ENCODE measurements at places on chromosomes 4 and X.

DNA sequence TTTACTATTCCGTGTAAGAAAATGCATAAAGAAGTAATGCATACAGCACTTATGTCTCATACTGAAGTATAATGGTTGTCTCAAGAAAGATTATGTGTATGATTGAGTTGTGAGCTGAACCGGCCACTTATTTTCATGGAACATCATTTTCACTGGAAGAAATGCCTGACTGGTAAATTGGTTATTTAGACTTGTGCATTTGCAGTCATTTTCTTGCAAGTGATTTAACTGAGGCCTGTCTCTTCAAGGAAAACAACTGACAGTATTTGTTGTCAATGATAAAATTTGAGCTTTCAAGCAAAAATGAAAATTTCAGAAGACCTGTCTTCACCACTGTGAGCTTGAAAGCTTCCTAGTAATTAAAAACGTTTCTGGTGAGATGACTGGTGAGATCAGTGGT, 62.7 kb upstream of the RPS6KA3 start:
- no peak for DNase-seq

- DNase-seq, result no peak
These were observed 66.8 kb downstream of the SPIN3 start for GRCh38 chrX:56928546-56928945.

- peak; percentile 62 for DNase-seq
These were observed 5.6 kb upstream of the PCDH7 start for GRCh38 chr4:30714408-30715031.

DNA sequence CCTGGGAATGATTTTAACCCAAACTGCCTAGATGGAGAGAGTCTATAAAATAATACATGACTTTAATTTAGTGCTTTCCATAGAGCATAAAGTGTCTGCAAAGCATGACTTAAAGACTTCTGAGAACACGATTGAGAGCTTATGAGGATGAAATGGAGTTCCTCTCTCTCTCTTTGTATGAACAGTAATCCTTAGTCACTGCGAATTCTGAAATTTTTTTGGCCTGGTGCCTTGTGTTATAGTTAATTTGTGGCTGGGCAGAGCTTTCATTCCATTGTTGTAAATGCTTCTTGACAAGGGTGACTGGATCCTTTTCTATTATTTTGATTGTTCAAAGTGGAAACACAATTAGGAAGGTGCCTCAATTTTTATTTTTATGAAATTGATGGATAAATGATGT, 179.5 kb downstream of the CEP135 start:
- DNase-seq, result no peak

DNA sequence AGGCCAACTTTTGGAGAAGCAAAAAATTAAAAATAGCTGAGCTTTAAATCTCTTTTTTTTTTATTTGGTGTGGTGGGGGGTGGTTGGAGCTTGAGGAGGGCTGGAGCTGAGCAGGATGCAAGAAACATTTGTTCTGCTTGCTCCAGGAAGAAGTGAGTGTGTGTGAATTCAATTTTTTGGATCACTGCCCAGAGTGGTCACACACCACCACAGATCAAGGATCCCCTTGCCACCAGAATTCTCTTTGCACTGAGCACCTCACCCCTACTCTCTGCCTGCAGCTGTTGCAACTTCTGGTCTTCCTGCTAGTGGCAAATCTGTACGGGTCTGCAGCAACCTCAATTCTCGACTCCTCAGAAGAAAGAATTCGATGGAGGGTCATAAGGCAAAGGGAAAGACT, 19.9 kb upstream of the PLP1 start:
- no peak for DNase-seq

DNA sequence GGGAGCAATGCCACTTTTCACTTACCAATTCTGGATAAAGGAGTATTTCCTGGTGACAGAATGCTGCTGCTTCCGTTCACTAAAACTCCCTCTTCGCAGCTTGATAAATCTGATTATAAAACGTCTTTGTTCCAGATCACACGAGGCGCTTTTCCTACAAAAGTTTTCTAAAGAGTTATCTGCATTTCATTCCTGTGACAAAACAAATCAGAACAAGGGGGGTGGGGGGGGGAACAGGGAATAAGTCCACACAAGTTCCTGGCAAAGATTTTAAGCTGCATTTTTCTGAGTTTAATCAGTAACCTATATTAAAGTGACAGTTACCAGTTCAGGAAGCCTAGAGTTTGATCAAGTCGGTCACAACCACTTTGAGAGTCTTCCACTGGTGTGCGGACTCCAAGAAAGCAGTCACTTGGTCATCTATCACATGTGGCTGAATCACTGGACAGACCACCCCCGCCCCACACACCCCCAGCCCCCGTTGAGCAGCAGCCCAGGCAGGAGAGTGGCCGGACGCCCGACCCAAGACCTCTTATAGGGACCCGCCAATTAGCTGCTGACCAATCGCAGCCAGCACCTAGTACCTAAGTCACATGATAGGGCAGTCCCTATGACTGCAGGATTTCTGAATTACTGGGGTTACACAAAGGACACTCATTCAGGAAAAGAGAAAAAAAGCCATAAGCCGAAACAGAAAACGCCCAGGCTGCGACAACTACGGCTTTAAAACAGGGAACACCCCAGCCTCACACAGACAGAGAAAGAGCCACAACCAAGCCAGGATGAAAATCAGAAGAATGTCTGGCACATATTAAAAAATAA, 569.3 kb upstream of the DIPK2B start:
- no peak for DNase-seq

DNA sequence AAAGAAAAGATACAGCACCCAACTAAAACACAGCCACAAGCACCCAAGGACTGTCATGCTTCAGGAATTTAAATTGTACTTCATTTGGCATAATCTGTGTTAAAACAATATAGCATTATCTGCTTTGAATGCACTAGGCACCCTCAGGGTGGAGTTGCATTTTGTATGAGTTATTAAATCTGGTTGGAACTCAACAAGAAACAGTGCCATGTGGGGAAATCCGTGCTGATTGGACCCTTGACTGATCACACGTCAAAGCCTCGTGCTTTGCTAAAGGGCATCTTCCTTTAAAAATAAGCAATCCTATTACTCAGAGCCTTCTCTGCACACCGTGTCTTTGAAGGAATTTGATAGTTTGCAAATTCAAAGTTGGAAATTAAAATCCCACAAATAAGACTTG, 35.4 kb downstream of the IGFBP7 start:
- DNase-seq, result no peak

- no peak for DNase-seq
These were observed 332.5 kb upstream of the FAM241A start for GRCh38 chr4:111812760-111813159.

GRCh38 chrX:22349116-22349515, 76.4 kb downstream of the CBLL2 start:
- DNase-seq, result no peak

DNA sequence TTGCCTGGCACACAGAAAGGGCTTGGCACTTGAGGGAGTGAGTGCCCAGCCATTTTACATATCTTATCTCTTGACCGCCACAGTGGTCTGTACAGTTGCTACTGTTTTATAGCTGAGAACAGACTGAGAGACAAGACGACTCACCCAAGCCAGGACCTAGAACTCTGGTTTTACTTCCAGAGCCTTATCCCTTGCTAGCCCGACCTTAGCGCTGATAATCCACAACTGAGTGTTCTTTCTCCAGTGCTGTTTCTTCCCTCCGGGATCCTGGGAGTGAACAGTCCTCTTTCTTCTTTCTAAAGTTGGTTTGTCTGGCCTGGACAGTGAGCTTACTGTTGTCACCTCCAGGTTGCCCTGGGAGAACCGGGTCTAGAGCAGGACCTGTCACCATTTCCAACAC, 52.5 kb upstream of the TADA2B start:
- no peak for DNase-seq

- DNase-seq, result peak; percentile 59
These were observed 22.9 kb upstream of the COX7B2 start for GRCh38 chr4:46931981-46932380.

DNA sequence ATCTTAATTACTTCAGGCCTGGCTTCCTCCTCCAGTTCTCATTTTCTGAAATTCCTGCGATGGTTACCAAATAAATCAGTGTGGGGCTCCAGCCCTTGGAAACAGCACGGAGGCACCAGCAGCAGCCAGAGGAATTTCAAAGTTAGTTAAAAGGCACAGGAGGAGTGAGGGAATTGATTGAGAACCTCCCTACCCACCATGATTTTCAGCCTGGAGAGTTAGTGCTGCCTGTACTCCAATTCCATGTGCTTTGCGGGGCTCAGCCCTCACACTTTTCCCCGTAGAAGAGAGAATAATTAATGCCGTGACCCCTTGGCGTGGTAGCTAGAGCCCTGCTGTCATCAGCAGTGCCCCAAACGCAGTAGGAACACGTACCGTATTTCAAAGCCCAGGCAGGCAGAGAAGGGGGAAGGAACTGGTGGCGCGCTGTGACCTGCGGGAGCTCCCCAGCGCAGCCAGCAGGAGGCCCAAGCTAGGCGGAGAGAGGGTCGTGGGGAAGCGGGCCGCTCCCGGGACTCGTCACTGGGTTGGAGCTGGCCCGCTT, 84.0 kb upstream of the IGFBP7 start:
- DNase-seq, result no peak

GRCh38 chr4:76610751-76611547, 175.9 kb downstream of the SHROOM3 start:
- DNase-seq, result no peak

DNA sequence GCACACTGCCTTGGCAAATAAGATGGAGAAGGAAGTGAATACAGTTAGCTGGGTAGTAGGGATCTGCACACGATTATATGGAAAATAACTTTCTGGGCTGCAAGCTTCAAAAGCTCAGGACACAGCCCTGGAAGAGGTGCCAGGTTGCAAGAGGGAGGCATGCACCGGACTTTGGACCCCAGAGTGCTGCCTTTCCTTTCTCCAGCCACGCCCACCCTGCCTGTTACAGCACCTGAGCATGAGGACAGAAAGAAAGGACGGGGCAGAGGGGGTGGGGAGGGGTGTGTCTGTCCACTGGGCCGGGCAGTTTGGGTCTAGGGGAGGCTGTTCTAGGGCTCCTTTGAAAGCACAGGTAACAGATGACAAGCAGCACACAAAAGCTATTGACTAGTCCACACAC, 152.8 kb downstream of the ENPP6 start:
- no peak for DNase-seq

DNA sequence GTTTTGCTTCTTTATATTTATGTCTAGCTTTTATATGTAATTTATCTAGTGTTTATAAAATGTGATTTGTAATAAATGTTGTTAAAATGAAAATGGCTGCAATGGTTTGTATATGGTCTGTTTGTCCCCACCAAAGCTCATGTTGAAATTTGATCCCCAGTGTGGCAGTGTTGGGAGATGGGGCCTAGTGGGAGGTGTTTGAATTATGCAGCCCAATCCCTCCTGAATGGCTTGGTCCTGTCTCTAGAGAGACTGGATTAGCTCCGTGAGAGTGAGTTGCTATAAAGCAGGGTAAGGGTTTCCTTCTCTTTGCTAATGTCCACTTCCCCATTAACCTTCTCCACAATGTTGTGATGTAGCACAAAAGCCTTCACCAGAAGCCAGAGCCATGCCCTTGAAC, 30.0 kb upstream of the JADE3 start:
- no peak for DNase-seq

- no peak for DNase-seq
These were observed 51.6 kb upstream of the PDLIM5 start for GRCh38 chr4:94400191-94400590.

- no peak for DNase-seq
These were observed 198.9 kb upstream of the LDB2 start for GRCh38 chr4:17097362-17097761.

- no peak for DNase-seq
These were observed 15.6 kb downstream of the CHRNA9 start for GRCh38 chr4:40350627-40351227.

GRCh38 chr4:182093935-182094334, 149.3 kb upstream of the TENM3 start:
- DNase-seq, result no peak

- DNase-seq, result no peak
These were observed 17.4 kb upstream of the PDCL2 start for GRCh38 chr4:55609393-55609866.

- no peak for DNase-seq
These were observed 33.2 kb downstream of the HMX1 start for GRCh38 chr4:8838296-8838960.

DNA sequence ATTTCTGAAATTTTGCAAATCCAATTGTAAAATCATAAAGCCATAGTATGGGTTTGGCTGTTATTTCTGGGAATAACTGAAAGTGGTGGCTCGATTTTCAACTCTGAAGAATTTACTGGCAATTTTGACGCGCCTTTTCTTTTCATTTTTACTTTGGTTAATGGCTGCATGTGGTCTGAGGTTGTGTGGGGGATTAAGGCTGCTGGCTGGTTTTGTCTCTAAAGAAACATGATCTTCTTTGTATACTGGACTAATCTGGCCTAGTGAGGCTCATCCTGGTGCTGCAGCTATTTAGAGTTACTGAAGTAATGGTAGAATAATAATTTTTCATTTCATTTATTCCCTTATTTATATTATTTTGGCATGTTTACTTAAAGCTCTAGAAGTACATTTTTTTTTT, 164.0 kb downstream of the RNF150 start:
- DNase-seq, result no peak

DNA sequence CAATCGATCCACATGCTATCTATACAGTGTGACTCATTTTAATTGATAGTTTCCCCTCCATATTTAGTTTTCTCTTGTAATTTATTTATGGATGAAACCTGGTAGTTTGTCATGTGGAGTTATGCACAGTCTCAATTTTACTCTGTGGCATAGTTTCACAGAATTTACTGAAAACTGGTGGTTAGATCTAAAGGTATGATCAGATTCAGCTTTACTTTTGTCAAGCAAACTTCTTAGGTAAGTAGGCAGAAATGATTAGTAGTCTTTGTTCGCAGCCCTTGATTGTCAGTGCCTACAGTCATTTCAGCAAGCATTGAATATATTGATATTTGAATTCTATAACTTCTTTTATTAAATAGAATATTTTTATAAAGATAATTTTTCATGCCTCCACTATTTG, 2.5 kb downstream of the ADD1 start:
- no peak for DNase-seq

- DNase-seq, result no peak
These were observed 19.8 kb upstream of the BEND4 start for GRCh38 chr4:42172128-42172790.

DNA sequence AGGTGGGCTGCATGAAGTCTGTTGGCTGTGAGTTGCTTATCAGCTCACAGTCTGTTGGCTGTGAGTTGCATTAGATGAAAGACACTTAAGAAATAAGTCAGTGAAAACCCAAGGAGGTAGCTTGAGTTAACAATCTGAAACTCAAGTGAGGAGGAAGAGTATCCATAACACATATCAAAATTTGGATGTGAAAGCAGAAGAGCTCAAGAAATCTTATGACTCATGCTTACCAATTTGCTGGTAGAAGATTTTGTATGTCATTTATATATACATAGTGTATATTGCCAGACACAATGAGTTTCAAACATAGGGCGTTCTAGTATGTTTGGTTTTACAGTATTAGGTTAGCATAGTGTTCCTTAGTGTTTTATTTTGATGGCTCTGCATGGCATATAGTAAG, 107.4 kb downstream of the DDIT4L start:
- no peak for DNase-seq

- no peak for DNase-seq
These were observed 94.2 kb downstream of the TENM3 start for GRCh38 chr4:182337366-182337765.

GRCh38 chr4:86621435-86621834, 27.3 kb downstream of the PTPN13 start:
- no peak for DNase-seq

- DNase-seq, result peak; percentile 43
These were observed 179.9 kb downstream of the KCNIP4 start for GRCh38 chr4:21768349-21769310.
